ENCODE measurements at places on chromosomes 7 and 10.
A peak's percentile ranks its signal among the peaks of the same experiment; 100 is the strongest.

DNA sequence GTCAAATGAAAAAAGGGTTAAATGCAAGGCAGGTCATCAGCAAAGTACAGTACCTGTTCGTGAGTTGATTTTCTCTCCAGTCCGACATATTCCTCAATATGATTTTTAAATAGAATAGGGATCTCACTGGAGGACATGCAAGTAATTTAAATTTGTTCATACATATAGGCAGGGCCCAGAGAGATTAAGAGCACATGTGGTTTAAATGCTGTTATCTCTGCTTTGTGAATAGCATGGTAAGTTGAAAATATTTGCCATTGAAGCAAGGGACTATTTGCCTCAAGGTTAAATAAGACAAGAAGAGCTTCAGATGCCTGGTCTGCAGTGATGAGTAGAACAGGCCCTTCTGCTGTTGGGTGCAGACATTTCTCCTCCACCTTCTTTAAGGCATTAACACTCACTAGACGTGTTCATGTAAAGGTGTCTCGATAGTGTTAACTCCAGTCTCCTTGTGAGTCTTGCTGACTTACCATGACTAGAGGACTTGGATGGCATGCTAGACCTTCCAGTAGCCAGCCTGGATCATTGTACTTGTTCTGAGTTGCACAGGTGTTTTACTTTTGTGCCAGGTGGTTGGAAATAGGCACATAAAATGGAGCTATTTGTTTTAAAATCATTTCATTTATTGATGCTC lies 15.6 kb upstream of the AKR1C3 start:
- DNase-seq, result no peak

GRCh38 chr10:124462348-124462695 lies 699 bp downstream of the LHPP start:
- no peak for DNase-seq

- no peak for DNase-seq
These were observed 650 bp upstream of the ZFAND2A start for GRCh38 chr7:1160670-1161021.

DNA sequence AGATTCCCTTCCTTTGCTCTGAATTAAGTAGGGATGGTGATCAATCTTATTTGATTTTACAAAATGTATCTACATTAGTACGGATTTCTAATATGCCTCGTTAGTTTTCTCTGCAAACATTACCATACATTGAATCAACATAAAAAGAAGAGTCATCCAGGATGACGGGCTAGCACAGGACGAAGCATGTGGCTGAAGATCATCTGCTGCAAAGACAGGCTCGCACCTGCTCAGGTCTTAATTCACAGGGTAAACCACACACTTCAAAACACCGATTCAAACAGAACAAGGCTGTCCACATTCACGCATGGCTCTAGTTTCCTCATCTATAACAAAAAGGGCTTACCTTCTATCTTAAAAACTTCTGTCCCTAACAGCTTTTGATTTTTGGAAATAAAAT lies 323.0 kb downstream of the PARD3 start:
- no peak for DNase-seq

DNA sequence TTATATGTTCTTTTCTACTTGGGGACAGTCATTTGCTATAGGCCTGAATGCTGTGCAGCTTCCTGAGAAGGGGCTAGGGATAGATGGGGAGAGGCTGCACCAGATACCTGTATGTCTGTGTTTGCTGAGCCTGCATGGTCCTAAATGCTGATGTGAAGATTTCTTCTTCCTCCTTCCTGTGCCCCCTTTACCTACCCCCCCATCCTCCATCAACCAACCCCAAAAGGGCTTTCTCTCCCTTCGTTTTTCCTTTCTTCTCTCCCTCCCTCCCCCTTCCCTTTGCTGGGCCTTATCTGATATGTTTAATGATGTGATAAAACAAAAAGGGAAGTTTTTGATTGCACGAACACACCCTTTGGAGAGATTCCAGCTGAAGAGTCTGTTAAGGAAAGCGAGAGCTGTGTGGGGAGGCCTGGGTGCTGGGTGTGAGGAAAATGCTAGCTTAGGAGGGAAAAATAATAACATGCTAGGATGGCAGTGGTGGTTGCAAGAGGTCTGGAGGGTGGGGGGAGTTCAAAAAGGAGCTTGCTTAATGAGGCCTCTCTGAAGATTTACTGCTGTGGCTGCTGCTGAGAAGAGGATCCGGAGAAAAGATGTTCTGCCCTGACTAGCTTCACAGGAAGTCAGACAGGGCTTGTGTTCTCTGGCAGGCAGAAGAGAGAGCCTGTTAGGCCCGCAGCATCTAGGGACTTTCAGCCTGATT lies 101.8 kb downstream of the SAMD9 start:
- no peak for DNase-seq

DNA sequence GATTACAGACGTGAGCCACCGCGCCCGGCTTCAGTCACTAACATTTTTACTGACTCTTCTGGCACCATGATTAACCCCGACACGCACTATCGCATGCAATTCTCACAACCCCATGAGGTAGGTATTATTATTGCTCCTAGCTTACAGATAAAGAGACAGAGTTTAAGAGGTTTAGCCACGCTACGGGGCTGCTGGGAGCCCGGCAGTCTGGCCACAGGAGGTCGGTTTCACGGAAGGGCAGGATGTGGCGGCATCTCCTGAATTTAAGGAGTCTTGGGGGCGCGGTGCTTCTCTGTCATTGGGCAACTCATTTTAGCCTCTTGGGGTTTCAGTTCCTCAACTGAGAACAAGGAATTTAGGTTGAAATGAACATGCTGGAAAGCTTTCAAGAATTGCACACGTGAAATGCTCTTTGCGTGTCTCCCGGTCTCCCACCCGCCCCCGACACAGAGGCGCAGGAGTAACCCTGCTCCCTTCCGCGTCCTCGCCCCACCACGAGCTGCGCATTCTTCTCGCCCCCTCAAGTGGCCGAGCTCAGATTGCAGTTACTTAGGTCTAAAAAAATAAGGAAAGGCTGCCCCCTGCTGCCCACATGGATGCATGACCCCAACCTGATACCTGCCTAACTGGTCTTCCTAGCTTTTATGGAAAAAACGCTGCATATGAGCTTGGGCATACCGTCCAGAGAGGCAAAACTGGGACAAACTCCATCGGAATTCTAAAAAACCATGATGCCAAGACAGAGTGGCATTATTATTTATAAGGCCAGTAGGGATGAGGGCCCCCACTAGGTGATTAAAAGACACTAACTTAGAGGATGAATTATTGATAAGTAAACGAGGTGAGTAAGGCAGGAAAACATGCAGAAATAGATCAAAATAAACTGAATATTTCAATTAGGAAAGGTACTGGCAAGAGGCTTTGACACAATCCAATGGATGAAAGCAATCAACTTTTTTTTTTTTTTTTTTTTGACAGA lies 12.4 kb downstream of the PRSS2 start:
- peak; percentile 69 for DNase-seq

DNA sequence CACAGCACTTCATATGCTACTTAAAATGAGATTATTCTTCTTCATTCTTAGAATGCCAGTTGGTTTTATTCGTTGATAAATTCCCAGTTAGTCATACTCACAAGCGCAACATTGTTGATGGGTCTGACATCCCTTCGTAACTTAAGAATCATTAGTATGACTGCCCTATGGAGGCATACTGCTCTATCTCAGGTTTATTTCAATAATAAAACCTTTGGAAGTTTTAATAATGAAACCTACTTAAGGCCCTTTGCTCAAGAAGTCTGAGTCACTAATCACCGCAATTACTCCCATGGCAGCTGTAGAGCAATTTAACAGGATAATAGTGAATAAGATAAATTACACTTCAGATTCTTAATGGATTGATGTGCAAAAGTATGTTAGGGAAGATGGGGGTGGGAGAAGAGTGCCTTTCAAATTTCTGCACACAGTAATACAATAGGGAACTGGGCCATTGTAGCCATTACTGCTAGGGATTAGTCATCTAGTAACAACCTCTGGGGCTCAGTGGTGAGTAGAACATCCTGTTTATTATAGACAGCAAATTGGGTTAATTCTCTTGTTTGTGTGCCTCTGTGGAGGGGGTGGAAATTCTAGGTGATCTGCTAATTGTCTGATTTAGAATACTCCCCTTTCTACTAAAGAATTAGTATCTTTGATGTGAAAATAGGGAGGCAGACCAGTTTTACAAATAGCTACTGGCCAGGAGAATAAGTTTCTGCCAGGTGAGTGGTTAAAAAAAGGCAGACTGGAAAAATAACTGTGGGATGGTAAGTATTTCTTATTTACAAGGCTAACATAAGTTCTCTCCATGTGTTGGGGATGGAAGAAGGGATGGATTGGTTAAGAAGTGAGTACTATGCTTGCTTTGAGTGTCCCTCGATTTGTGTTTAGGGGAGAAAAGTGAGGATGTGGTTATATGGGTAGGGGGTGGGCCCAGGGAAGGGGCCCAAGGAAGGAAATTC lies 74.5 kb upstream of the VKORC1L1 start:
- no peak for DNase-seq

DNA sequence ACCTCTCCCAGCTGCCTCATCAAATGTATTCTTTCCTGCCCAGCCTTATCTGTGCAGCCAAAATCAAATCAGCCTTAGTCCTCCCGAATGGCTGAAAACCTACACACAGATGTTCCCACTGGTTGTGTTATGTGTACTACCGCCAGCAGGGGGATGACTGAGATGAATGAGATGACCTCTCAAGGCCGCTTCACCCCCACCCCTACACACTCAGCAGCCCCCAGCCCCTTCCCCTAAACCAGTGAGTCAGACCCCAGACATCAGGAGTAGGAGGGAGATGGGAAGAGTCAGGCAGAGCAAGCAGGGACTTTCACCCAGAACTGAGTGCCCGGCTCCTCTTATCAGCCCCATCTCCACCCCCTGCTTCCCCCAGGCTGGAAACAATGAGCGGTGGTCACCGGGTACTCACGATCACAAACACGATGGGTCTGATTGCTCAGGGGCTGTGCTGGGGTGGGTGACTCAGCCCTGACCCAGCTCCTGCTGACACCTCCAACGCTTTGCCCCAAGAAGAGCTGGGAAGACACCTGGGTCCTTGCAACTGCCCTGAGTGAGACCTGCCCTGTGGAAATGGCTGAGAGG lies 6.5 kb upstream of the C10orf105 start:
- DNase-seq, result peak; percentile 88

DNA sequence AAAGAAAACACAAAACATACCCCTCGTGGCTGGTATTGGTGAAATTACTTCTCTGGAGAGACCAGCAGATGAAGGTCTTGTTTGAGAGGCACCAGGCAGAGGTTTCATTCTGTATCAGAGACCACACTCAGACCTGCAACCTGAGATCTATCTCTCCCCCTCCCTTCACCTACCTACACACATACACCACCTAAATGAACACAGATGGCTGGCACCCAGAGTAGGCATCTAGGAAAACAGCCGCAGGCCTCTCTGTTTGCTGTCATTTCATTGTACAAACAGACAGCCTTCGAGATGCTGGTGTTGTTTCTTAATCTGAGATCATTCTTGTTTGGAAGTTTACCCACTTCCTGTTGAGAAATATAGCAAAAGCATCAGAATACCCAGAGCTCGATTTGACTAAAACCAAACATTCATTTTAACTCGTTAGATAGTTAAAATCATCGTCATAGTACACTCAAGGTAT lies 173.9 kb upstream of the SLC25A13 start:
- no peak for DNase-seq

GRCh38 chr7:13633857-13634256 lies 355.6 kb downstream of the ETV1 start:
- DNase-seq, result no peak

- no peak for DNase-seq
These were observed 239.2 kb upstream of the AKR1E2 start for GRCh38 chr10:4586776-4587175.

DNA sequence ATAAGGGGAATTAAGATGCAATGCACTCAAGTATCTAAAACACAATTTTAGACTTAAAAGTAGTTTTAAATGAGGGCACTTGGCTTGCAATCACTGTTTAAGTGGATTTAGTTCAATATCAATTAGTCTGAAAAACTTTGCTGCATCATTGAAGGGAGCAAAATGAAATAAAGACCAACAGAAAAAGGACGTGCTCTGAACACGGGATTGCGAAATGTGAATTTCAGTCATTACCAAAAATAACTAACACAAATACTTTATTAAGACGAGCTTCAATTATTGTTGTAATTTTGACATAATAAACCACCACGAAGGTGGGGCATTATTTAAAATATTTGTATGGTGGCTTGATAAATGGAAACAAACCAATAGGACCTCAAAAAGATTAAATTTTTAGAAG lies 361.8 kb upstream of the GALNT17 start:
- DNase-seq, result no peak

DNA sequence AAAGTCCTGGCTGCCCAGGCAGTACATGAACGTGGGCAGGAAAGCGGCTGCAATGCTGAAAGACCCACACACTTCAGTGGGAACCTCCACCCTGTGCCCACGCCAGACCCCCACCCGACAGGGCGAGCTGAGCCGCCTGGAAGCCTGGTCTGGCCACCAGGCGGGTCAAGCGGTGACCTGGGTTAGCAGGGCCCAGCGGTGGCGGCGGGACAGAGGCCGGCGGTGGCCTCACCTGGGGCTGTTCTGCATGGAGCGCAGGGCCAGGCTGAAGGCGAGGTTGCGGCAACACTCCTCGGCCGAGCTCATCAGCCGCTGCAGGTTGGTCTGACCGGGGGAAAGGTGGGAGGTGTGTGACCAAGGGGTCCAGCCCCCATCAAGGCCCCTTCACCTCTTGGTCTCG lies 11.6 kb upstream of the MICALL2 start:
- DNase-seq, result no peak

DNA sequence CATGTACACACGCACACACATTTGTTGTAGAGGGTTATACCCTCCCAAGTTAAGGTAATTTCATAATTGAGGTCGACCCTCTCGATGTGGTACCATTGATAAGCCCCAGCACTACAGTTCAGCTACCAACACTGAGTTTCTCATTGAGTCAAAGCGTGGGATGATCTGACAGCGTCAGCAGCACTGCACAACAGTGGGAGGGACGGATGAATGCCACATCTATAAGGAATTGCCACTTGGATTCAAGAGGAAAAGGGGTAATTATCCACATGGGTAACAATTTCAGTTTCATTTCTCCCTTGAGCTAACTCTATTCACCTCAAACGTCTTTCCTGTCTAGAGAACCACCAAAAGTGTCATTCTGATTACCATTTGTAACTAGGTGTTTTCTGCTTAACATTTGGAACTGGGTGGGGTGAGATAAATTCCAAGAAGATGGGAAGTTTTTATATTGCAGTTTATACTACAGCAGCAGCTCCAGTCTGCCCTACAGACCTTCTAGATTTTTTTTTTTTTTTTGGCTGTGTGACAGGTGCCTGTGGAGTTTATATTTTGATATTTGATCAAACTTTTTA lies 342.9 kb downstream of the AUTS2 start:
- no peak for DNase-seq

DNA sequence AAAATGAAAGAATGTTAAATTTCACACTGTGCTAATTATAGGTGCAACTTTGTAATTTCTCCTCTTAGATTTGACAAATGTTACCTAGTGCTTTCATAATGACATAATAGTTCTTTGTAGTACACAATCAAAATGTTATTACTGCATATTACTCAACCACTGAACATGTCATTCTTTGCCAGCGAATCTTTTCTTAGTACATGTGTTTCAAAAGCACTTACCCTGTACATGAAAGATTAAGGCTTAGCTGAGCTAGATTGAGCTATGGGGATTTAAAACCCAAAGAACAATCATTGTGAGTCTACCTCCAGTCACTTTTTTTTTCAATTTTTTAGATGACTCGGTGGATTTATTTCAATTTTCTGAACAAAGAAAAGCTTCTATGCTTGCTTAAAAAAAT lies 123.5 kb upstream of the FERD3L start:
- no peak for DNase-seq
